ENCODE measurements at places on chromosomes 4 and X. TPM values are rescaled to one million over a fixed set of nuclear protein-coding genes. Genes with fewer than 3 reads are reported as not detected.

The TEX13C gene
- total RNA-seq, result not detected

The HSFX1 gene
- 0.53 TPM for total RNA-seq

The PI4K2B gene
- total RNA-seq, result 45.1 TPM

The ZNF711 gene
- 4.0 TPM for total RNA-seq
